Renal cortical epithelial cell (primary cell): ENCODE measurements at places on chromosomes 12 and 14.

DNA sequence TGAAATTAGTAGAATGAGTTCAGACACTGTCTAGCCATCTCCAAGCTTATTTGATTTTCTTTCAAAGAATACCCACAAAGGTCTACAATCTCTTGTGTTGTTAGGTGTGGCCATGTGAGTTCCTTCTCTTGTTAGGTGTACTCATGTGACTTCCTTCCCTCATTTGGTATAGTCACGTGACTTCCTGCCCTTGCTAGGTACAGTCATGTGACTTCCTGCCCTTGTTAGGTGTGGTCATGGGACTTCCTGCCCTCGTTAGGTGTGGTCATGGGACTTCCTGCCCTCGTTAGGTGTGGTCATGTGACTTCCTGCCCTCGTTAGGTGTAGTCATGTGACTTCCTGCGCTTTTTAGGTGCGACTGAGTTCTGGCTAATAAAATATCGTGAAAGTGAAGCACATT, 179.6 kb downstream of the TMX1 start:
- DNase-seq, result no peak

GRCh38 chr14:23300687-23301223, 1.9 kb downstream of the PPP1R3E start:
- no peak for DNase-seq

DNA sequence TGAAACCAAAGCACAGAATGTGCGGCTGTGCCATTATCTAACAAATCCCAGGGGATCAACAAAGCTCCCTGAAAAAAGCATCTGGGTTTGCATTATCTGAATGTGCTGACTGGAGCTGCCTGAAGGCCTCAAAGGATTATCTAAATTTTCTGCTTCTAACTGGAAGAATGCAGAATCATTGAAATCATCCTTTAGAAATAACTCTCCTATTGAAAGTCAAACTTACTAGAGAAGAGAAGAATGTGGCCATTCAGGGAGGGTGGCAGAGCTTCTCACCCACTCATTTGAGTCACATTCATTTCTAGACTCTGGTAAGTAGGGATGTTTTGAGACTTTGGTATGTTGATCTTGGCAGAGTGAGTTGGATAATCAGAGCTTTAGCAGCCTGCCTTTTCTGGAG, 220.6 kb upstream of the RGS6 start:
- peak; percentile 91 for DNase-seq

DNA sequence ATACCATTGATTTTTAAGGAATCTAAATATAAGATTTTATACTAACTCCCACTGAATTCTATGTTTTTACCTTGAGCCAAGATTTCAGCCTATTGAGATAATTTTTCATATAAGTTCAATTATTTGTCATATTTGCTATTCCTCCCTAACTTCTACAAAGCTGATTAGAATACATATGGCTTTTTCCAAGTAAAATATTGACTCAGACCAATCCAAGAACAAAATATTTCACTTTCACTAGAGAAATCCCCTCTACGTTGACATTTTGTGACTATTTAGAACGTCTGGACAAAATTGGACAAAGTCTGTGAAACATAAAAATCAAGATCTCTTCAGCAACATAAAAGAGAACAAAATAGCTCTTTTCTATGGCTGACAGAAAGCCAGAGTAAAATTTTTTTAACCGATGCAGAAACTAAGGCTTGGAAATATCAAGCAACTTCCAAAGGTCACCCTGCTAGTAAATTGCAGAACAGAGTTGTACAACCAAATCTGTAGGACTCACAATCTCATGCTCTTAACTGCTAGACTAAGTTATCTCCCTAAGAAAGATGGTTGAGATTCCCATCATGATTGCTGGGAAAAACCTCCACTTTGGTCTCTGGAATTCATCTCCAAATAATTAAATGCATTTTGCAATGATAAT, 118.0 kb downstream of the GARIN6 start:
- no peak for DNase-seq

GRCh38 chr14:94636744-94637412, 24.7 kb downstream of the SERPINA3 start:
- peak; percentile 11 for DNase-seq

DNA sequence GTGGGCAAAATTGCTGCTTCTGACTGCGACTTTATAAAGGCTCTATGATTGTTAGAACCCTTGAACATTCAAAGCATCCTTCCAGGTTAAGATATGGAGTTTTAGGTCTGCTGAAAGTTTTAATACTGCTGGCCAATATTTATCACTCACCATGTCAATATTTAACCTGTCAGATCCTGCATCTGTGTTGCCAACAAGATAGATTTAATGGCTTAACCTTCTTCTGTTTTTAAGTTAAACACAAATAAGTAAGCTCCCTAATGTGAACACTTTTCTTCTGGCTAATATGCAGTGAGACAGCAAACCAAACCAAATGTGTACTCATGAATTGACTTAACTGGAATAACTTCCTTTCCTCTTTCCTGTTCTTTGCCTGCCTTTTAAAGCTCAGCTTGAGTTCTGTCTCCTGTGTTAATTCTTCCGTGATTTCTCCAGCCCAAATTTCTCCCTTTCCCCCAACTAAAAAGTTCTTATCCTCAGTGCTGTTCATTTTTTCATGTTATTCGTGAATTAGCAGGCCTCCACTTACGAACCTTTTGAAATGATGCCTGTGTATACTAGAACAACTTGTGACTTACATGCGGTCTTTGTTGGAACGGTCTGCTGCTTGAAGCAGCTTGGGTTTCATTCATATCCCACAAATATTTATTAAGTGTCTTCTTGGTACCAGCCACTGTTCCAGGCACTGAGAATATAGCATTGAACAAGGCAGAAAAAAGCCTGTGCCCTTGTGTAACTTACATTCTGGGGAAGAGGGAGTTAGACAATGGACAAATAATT, 9.1 kb downstream of the FBXW8 start:
- DNase-seq, result peak; percentile 30

- DNase-seq, result peak; percentile 74
Measured at GRCh38 chr14:67285876-67286452, 44.7 kb downstream of the PALS1 start.

- DNase-seq, result no peak
Measured at GRCh38 chr12:11246489-11246888, 23.0 kb downstream of the PRB3 start.

DNA sequence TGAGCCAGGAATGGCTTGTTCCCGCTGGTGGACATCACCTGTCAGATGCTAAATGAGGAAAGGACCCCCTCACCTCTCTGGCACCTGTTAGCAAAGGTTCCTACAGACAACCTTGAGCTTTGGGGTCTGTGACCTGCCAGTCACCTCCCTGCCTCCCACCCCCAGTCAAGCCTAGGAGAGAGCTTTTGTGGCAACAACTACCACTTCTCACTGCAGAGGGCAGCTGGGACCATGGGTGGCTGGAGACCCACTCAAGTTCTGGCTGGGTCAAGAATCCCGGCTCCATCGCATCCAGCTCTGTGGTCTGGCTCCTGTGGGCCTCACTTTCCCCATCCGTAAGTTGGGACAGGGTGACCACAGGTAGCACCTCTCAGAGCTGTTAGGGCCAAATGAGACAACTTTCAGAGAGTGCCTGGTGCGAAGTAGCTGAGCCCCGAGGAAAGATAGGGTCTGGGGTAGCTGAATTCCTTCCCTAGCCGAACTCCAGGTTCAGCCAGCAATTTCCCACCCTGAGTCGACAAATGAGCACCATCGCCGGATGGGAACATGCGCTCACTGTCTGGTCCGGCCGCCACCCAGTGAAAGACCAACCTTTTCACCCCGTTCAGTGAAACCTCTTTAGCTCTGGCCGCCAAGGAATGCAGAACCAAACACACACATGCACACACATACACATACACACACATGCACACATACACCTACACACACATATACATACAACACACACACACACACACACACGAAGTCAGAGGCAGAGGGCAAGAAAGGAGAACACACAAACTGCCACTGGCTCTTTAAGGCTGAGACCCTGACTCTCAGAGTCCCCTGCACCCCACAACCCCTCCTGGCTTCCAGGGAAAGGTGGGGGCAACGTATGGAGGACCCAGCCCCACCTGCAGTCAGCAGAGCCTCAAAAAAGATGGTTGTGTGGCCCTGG, 1.9 kb downstream of the TMEM119 start:
- no peak for DNase-seq
